Keratinocyte (primary cell): ENCODE measurements at places on chromosomes 1 and 21. TPM values are rescaled to one million over a fixed set of nuclear protein-coding genes. Genes with fewer than 3 reads are reported as not detected.

DNA sequence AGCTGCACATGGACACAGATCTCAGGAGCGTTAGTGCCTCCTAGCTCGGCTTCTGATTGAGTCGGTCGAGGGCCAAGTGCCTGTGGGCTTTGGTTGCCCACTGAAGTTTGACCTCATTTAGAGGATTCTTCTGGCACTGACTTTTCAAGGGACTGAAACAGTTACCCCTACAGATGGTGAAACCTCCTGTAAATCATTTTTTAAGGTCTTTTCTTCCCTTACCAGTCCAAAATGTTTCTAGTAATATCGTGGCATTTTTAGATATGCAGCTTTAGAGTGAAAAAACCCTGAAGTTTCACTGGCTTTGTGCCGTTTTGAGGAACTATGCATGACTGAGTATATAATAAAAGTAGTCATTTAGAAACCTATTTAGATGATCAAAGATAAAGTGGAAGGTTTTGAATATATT is 34.7 kb upstream of the L1TD1 start:
- no peak for DNase-seq
- no peaks in the 10 kb centered on the region for H3K4me1 ChIP-seq
- no peak overlapping the region for H3K27ac ChIP-seq
- no peak overlapping the region for H3K4me3 ChIP-seq

GRCh38 chr21:35352066-35352770 is 303.1 kb upstream of the RUNX1 start:
- H3K4me1 ChIP-seq: peaks cover 8% of the 10 kb centered on the region
- H3K4me3 ChIP-seq: no peak overlapping the region
- H3K27ac ChIP-seq: no peak overlapping the region
- DNase-seq: no peak
- H3K27me3 ChIP-seq: no peaks in the 10 kb centered on the region

DNA sequence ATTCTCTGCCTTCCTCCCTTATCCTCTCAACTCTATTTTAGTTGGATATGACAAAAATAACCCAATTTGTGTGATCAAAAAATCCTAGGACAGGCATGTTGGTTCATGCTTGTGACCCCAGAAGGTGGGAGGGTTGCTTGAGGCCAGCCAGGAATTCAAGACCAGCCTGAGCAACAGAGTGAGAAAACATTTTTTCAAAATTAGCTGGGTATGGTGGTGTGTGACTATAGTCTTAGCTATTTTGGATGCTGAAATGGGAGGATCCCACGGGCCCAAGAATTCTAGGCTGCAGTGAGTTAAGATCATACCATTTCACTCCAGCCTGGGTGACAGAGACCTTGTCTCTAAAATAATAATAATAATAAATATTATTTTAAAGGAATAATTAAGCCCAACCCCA is 1383.1 kb upstream of the ADGRL2 start:
- no peaks in the 10 kb centered on the region for H3K36me3 ChIP-seq
- no peak overlapping the region for H3K4me3 ChIP-seq
- H3K27ac ChIP-seq: peak overlapping the region; percentile 27

DNA sequence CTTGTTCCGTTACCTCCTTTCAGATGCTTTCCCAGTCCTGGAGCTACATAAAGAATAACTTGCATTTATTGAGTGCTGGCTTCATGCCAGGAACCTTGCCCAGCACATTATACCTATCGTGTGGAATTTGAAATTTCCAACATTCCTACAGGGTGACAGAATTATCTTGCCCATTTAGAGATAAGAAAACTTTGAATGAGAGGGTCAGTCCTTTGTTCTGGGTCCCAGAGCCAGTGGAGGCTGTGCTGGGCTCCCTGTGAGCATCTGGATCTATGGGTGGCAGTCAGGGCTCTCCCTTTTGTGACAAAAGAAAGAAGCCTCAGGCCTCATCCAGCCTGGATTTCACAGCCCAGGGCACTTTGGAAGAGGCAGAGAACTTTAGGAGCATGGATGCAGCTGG is 3.2 kb downstream of the GSTM4 start:
- no peak overlapping the region for H3K4me3 ChIP-seq
- H3K36me3 ChIP-seq: no peaks in the 10 kb centered on the region
- no peak for DNase-seq
- H3K4me1 ChIP-seq: peaks cover 7% of the 10 kb centered on the region

- no peak overlapping the region for H3K4me3 ChIP-seq
- no peaks in the 10 kb centered on the region for H3K4me1 ChIP-seq
- no peak overlapping the region for H3K27ac ChIP-seq
- H3K27me3 ChIP-seq: peaks cover 38% of the 10 kb centered on the region
Measured at GRCh38 chr1:25054526-25055323, 124.6 kb upstream of the RUNX3 start.

DNA sequence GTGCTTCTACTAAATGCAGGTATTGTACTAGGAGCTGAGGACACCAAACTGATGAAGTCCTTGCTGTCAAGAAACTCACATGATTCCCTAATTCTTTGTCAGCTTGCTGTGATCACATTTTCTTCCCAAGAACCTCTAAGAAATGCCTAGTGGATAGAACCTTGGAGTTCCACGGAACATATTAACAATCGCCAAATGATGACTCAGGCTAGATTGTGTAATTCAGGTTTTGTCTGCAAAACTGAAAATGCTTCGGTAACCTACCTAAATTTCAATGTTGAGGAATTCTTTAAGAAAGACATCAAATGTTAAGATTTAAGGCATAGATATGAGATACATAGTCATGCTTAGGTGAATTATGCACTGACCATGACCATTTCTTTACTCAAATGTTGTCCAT is 1.7 kb upstream of the GADD45A start:
- H3K27ac ChIP-seq: peak overlapping the region; percentile 99
- peak overlapping the region; percentile 90 for H3K4me3 ChIP-seq
- no peaks in the 10 kb centered on the region for H3K27me3 ChIP-seq
- DNase-seq: no peak

- no peaks in the 10 kb centered on the region for H3K27me3 ChIP-seq
- H3K4me1 ChIP-seq: no peaks in the 10 kb centered on the region
- H3K27ac ChIP-seq: no peak overlapping the region
- H3K36me3 ChIP-seq: no peaks in the 10 kb centered on the region
- H3K4me3 ChIP-seq: no peak overlapping the region
- DNase-seq: no peak
Measured at GRCh38 chr1:80593197-80593596, 1207.5 kb upstream of the ADGRL2 start.

GRCh38 chr1:8495928-8496401 is 178.1 kb downstream of the SLC45A1 start:
- H3K4me3 ChIP-seq: no peak overlapping the region
- peaks cover 4% of the 10 kb centered on the region for H3K36me3 ChIP-seq
- H3K27me3 ChIP-seq: no peaks in the 10 kb centered on the region
- no peak overlapping the region for H3K27ac ChIP-seq
- no peak for DNase-seq
- H3K4me1 ChIP-seq: no peaks in the 10 kb centered on the region

DNA sequence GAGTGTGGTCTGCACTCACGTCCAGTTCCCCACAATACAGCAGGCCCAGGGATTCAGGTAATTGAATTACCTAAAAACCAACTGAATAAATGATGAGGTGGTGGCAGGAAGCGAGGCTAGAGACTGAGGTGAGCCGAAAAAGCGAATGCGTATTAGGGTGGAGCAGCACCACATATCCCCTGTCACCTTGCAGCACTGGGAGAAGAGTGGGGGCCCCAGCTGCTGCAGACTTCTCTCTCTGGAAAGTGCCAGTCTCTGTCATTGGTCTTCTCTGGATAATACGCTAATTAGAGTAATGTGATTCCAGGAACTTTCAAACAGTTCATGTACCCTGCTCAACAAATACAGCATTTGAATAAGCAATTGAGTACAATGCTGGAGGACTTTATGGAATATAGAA is 199.0 kb downstream of the RPS6KC1 start:
- no peak for DNase-seq
- H3K4me3 ChIP-seq: no peak overlapping the region
- no peaks in the 10 kb centered on the region for H3K27me3 ChIP-seq
- no peaks in the 10 kb centered on the region for H3K36me3 ChIP-seq
- H3K4me1 ChIP-seq: no peaks in the 10 kb centered on the region

- peaks cover 7% of the 10 kb centered on the region for H3K27me3 ChIP-seq
- no peak overlapping the region for H3K27ac ChIP-seq
- H3K36me3 ChIP-seq: no peaks in the 10 kb centered on the region
- no peaks in the 10 kb centered on the region for H3K4me1 ChIP-seq
- no peak for DNase-seq
Measured at GRCh38 chr21:45937721-45938452, 43.7 kb upstream of the COL6A1 start.

DNA sequence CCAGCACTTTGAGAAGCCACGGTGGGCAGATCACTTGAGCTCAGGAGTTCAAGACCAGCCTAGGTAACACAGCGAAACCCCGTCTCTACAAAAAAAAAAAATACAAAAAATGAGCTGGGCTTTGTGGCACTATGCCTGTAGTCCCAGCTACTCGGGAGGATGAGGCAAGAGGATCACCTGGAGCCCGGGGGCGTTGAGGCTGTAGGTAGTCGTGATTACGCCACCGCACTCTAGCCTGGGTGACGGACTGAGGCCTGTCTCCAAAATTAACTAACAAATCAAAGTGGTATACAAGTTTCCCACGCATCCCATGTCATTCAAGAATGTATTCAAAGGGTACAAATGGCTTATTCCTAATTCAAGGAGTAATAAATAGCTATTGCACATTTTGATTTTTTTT is 2.4 kb downstream of the AUNIP start:
- no peak for DNase-seq
- H3K27ac ChIP-seq: no peak overlapping the region
- H3K36me3 ChIP-seq: no peaks in the 10 kb centered on the region
- peaks cover 13% of the 10 kb centered on the region for H3K4me1 ChIP-seq
- no peak overlapping the region for H3K4me3 ChIP-seq

Gene CCDC17
- 0.17 to 0.57 TPM (median 0.37 TPM) in 3 replicates for polyA plus RNA-seq

Gene OR2W3
- 0.08 to 0.21 TPM (median 0.18 TPM) in 3 replicates for polyA plus RNA-seq

Gene CCDC185
- not detected in 3 replicates for polyA plus RNA-seq

Gene ADGRL2
- polyA plus RNA-seq: 3.4 to 18.5 TPM (median 6.6 TPM) in 3 replicates

Gene HPDL
- polyA plus RNA-seq: 0.14 to 0.42 TPM (median 0.18 TPM) in 3 replicates
